ENCODE measurements at places on chromosomes 3 and 15.

DNA sequence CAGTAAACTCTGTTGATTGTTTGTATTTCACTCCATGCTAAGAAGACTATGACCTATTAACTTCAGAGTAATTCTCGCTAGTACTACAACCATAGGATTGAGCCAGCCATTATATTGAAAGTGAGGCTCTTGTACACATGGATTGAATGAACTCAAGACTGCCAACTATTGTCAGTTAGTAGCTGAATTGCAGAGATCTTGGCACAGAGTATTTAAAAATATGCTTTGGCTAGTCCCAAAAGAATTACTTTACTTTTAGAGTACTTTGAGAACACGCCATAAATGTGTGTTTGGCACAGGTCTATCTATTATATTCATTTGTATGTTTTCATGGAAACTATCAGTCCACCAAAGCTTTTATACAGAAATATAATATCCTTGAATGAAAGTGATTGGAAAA lies 226.7 kb upstream of the DCBLD2 start:
- DNase-seq = no peak

GRCh38 chr3:155876503-155876902 lies 6.1 kb downstream of the GMPS start:
- DNase-seq = no peak

DNA sequence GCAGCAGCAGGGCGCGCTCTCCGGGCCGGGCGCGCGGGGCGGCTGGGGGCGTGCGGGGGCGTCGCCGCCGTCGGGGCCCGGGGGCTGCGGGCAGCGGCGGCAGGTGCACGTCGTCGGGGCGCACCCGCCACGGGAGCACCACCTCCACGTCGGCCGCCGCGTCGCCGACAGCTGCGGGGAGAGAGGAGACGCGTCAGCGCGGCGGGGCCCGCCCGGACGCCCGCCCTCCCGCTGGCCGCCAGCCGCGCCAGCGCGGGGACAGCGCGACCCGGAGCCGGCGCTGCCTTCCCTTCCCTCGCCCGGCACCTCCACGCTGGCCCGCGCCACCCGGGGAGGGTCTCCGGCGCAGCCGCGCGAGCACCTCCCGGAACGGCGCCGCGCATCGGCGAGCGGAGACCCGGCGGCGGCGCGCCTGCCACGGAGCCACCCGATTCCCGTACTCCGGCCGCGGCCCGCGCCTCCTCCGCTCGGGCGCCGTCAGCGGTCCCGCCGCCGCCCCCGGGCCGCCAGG lies 481 bp downstream of the ADAMTS17 start:
- DNase-seq = no peak

GRCh38 chr3:49295489-49296058 lies 18.5 kb upstream of the C3orf62 start:
- no peak for DNase-seq

GRCh38 chr15:29685156-29686078 lies 136.9 kb downstream of the TJP1 start:
- no peak for DNase-seq

DNA sequence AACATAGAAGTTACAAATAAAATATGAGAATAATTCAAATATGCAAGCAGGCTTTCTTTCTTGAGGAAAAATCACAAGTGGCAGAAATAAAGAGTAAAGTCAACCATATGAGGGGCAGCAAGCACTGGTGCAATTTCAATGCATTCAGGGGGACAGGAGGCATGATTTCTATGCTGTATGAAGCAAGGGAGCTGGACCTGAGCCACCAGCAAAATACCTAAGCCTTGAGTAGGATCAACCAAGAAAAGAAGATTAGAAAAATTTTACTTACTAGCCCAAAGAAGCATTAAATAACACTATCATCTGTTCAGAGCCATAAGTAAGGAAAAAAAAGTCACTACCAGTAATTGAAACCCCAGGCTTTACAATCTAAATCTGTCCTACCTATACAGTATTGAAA lies 6.3 kb downstream of the ADGRG7 start:
- DNase-seq = no peak

- no peak for DNase-seq
Observed at GRCh38 chr3:45124352-45124751, 21.8 kb downstream of the CDCP1 start.

DNA sequence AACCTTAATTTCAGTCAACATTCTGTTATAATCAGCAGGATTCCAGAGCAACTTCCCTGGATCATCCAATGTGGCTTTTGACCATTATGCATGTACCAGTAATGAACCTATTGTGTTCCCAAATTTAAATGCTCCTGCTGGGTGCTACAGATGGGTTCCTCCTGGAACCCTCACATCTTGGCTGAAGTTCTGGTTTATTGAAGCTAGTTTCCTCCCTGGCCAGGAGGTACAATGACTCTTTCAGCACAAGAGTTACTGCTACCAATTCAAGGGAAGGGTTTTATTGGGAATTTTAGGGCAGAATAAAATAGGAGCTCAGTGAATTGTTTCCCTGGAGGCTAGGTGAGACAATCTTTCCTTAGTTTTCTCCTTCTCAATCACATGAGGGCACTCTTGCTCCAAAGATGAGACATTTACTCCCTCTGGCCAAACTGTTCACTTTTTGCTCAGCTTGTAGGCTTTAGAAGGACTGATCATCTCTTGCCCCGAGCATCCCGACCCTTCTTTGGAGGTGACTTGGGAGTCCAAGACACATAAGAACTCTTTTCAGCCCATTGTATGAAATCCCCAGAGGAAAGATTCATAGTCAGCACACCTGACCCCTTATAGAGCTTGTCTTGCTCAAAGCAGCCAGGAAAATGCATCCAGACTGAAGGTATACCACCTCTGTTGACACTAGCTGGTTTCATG lies 8.8 kb upstream of the NPHP3 start:
- no peak for DNase-seq

DNA sequence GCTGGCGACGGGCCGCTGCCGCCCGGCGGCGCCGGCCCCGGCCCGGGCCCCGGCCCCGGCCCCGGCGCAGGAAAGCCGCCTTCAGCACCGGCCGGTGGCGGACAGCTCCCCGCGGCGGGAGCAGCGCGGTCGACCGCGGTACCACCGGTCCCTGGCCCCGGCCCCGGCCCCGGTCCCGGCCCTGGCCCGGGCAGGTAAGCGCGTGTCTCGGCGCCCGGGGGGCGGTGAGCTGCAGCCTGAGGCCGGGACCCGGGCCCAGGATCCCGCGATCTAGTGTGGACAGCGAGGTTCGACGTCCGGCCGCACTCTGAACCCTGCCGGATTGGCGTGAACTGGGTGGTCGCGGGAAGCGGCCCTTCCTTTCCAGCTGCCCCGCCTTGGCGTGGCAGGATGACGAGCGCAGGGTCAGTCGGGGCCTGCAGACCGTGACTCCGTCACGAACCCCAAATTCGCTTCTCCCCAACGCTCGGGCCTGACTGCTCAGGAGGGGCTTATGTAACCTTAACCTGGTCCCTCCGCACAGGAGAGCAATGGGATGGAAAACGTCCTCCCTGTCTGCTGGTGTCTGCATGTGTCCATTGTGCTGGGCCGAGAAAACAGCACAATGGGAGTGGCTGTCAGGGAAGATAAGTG lies 472 bp downstream of the BSN start:
- peak; percentile 43 for DNase-seq

GRCh38 chr3:127157171-127157828 lies 35.6 kb upstream of the PRR23E start:
- DNase-seq = no peak

DNA sequence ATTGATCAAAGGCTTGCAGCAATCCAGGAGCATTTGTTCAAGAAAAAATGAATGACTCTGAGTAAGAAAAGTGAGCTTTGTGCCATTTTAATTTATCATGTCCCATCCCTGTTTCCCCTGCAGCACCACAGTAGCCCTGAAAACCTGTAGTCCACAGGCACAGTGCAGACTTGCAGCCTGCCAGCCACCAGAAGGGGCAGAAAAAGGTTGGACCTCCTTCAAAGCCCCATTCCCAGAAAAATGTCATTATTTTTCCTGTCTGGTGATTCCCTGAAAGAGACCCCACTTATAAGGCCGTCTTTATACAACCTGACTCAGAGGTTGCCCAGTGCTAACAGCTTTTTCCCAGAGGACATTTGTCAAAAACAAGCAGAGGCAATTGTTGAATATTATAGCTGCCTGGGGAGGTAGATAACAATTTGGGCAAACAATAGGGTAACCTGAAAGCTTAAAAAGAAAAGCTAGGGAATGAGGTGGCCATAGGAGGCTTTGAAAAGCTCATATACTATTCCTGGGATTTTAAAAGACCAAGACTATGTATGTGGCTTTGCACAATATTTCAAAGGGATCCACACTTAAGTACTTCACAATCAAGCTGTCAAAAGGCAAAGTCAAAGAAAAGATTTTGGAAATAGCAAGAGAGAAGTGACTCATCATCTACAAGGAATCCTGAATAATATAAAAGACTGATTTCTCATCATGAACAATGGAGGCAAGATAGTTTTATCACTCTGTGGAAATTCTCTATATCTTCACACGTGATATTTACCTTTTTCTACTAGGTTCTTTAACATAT lies 136.8 kb upstream of the PLXNA1 start:
- no peak for DNase-seq

- DNase-seq = no peak
Observed at GRCh38 chr3:169041677-169042171, 621.8 kb downstream of the MECOM start.

DNA sequence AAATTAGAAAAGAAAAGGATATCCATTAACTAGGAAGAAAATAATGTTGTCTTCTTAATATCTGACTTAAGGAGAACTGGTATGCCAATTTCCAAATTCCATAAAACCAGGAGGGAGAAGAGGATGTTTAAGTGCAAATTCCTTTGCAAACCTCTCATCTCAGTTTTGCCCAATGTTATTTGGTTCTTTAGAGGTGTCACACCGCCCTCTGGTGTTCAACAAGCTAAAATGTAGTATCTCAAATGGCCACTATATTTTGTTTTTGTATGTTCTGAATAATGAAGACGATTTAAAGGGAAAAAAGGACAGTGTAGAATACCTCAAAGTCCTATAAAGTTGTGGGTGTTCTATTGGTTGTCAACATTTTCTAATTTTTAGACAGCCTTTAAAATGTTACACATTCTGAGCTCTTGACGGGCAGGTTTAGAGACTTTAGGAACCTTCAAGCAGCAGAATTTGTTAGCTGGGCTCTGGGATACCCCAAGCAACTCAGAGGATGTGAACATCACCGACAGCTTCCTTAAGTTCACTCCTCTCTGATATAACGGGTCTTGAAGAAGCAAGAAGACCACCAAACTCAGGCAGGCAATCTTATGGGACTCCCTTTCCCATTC lies 458.3 kb downstream of the MFSD1 start:
- no peak for DNase-seq

DNA sequence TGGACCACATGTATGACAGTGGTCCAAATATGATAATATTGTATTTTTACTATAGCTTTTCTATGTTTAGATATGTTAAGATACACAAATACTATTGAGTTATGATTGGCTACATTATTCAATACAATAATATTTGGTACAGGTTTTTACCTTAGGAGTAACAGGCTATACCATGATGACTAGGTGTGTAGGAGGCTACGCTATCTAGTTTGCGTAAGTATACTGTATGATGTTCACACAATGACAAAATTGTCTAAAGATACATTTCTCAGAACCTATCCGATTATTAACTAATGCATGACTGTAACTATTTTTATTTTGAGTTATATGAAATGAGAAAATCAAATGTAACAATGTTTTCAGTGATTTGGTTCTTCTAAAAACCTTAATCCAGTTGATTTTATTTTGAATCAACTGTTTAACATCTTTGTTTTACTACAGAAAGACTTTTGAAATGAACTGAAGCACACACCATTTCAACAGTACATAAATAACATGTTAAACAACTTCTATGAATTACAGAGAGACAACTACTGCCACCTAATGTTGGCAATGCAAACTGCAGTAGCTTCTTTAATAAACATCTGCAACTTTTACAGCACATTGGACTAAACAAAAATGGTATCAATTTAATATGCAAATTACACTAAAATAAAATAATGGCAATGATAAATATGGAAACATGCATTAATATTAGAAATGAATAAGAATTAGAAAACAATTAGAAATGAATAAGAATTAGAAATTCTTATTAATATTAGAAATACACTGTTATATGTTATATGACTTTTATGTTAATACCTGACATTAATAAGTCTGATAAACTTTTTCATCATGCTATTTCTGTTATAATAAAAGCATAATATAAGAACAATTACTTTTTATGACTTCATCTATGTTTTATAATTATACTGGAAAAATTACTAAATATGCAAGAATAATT lies 255.7 kb downstream of the MBNL1 start:
- no peak for DNase-seq

GRCh38 chr3:111971533-111972130 lies 7.2 kb upstream of the ABHD10 start:
- no peak for DNase-seq

- no peak for DNase-seq
Observed at GRCh38 chr15:85129881-85130280, 148.2 kb downstream of the PDE8A start.
